ENCODE measurements at places on chromosomes 7 and 10.

- no peak for DNase-seq
Measured at GRCh38 chr10:78798976-78799730, 269.6 kb upstream of the ZMIZ1 start.

GRCh38 chr7:138797715-138798320, at the start of the genes ATP6V0A4 and TMEM213:
Gene ATP6V0A4 (minus strand): TSS chr7:138798196. CDS start chr7:138771247, 26,949 bp downstream.
Gene TMEM213 (plus strand): TSS chr7:138797994. CDS start chr7:138798105, 111 bp downstream.
- DNase-seq: no peak

DNA sequence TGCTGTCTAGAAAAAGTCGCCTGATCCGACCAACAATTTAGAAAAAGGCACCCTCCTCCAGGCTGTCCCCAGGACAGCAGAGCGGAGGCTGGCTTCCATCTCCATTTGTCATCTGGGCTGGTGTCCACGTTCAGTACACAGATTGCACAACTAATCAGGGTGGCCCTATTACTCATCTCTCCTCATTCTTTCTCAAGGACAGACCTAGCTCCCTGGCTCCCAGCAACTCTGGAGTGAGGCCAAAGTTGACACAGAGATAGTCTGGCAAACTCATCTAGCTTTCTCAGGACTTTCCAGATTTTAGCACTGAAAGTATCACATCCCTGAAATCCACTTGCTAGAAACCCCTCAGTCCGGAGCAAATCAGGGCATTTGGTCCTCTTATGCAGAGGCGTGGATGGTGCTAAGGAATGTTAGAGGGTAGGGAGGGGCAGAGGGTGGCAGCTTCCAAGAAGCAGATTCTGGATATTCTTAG, 75.1 kb downstream of the DNAH11 start:
- DNase-seq: no peak

- no peak for DNase-seq
Measured at GRCh38 chr10:47058032-47058702, 146.9 kb downstream of the PTPN20 start.

GRCh38 chr10:106401161-106401560, 763.3 kb downstream of the SORCS1 start:
- no peak for DNase-seq

DNA sequence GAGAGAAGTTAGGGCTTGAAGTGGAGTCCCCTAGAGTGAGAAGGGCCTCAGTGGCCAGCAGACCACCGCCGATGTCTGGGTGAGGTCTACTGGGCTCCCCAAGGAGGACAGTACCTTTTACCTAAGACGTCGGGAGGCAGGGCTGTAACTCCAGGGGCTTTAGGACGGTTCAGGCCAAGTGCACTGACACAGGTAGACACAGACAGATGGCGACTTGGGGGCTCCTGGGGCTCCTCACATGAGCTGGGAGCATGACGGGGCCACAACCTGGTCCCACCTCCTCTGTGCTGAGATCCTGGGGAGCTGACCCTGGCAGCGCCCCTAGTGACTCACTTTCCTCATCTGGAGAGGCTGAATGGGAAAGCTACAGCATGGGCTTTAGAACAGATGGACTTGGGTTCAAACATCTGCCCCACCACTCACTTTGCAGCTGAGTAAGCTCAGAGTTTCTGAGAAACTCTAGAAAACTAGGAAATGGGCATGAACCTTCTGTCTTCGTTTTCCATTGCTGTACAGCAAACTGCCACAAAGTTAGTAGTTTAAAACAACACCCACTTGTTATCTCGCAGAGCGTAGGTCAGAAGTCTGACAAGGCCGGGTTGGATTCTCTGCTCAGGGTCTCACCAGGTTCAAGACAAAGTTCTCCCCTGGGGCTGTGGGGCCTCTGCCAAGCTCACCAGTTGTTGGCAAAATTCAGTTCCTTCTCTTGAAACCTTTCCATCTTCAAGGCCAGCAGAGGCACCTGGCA, 4.7 kb upstream of the COMTD1 start:
- DNase-seq: no peak

- DNase-seq: no peak
Measured at GRCh38 chr7:117164620-117165019, 158.2 kb downstream of the WNT2 start.

GRCh38 chr7:156497776-156498509, 142.6 kb upstream of the RNF32 start:
- DNase-seq: no peak

GRCh38 chr10:124683814-124684213, 60.4 kb downstream of the FAM53B start:
- no peak for DNase-seq

- DNase-seq: no peak
Measured at GRCh38 chr10:84822931-84823630, 494.7 kb downstream of the CCSER2 start.

- DNase-seq: no peak
Measured at GRCh38 chr10:14742382-14742781, 32.3 kb downstream of the FAM107B start.

DNA sequence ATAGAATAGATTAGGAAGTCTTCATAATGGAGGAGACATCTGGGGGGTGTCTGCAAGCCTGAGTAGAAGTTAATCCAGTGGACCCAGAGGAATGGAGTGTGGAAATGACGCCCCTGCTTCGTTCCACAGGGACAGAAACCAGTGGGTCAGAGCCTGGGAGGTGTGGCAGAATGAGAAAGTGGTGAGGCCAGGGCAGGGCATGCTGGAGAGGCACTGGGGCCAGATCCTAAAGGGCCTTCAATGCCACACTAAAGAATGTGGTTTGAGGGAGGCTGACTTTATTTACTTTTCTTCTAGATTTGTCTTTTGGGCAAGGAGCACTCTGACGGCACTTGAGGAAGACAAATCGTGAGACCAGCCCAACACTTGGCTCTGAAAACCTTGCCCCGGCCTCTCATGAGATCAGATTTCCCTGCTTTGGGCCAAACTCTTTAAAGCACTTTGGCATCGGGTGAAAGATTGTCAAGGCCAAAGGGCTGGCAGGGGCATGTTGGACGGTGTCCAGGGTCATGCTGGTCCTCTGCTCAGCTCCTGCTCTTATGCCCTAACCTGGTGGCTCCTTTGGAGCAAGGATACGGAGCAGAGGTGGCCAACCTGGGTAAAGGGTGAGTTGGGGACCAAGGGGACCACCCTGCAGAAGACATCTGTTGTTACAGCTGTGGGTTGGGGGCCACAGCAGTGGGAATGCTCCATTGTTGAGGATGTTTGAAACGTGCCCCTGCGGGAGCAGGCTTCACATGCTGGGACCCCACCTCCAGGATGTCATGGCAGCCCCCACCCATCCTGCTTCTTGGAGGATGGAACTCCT, 157.0 kb upstream of the ZMIZ1 start:
- no peak for DNase-seq

DNA sequence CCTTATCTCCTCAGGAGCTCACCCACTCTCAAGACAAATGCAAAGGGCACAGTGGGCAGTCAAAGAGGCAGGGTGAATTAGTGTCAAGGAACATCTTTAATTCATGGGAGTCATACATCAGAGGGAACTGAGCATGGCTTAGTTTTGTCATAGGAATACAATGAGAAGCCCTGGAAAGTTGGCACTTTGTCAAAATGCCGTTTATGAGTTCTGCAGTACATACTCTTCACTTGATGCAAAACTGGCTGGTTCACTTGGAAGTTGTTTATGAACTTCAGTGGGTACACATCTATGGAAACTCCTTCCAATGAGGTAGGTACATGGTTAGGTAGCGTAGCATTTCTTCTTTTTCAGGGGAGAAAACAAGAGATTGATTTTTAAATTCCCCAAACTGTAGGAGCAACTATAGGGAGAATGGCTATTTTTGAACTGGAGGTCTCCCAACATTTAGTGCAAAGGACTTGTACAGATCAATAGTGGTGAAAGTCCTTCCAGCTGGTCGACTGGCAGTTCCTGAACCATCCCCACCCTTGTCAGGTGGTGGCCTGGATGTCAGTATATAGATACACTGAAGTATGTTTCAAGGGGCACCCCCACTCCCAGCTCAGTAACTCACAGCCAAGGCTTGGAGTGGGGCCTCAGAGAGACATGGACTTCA, 580.5 kb downstream of the REEP3 start:
- no peak for DNase-seq
